Kidney epithelial cell (primary cell): ENCODE measurements at places on chromosomes 1 and 21. TPM values are rescaled to one million over a fixed set of nuclear protein-coding genes. Genes with fewer than 3 reads are reported as not detected.

DNA sequence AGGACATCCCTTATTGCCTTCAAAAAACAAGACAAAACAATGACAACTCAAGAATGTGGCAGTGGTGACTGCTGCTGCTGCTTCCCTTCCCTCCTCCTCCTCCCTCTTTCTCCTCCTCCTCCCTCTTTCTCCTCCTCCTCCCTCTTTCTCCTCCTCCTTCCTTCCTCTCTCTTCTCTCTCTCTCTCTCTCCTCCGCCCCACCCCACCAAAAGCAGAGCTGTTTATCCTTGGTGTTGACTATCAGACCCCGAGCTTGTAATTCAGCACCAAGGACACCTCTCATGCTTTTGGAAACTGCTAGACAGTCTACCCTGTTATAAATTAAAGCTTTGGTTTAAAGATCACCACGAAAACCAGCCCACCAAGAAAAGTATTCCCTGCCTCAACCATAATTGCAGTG lies 72.4 kb upstream of the IFNAR2 start:
- DNase-seq, result no peak

- no peak for DNase-seq
Observed at GRCh38 chr1:12063141-12064072, at the start of gene TNFRSF8. Gene TNFRSF8 (plus strand): TSS chr1:12063303. CDS start chr1:12063599, 296 bp downstream.

DNA sequence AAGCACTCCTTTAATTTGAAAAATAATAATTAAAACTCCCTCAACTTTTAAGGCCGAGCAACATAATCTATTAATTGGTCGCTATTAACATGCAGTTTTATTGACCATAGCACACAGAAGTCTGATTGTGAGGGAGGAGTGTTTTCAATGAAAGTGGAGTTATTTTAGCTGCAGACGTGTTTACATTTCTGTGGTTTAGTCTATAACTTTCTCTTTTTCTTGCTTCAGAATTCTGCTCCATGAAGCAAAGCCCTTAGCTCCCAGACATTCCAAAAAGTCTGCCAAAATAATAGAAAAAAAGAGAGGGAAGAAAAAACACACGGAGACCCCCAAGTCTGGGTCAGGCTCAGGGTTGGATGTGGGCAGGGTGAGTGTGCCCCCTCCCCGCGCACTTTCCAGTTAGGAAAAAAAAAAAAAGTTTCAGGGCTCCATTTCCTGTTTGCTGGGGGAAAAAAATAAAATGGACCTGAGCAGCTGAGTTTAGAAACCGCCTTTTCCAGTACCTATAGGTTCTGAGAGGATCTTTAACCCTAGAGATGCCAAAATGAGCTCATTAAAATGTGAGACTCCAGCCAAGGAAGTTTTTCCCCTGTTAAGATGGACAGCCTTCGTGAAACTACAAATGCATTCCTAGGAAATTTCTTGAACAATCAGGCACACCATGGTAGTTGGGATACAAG lies 143.7 kb upstream of the ETS2 start:
- DNase-seq, result no peak

DNA sequence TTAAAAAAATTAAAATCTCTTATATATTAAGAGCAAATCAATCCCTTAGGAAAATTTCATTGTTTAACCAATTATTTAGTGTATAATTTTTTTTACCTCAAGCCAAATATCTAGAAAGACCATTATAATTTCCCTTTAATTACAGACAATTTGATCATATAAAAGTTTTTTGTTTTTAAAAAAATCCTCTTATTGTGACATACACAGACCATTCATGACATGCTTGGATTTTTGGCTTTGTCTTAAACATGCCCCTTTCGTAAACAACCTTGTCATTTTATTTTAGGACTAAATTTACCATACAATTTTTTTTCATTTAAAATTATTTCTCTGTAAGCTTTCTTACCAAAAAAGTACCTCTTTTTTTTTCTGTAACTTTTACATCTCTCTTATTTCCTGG lies 14.2 kb upstream of the CYP4B1 start:
- DNase-seq, result no peak

- no peak for DNase-seq
Observed at GRCh38 chr1:29222686-29223085, 8.0 kb downstream of the MECR start.

AK5 gene
- 1.8 and 8.6 TPM in 2 replicates for total RNA-seq
